ENCODE measurements at places on chromosomes 6 and 20.
A peak's percentile ranks its signal among the peaks of the same experiment; 100 is the strongest.

GRCh38 chr6:72864799-72865198 is 242.9 kb downstream of the KCNQ5 start:
- DNase-seq, result no peak

- DNase-seq, result no peak
Measured at GRCh38 chr6:42254505-42254904, 36.8 kb upstream of the MRPS10 start.

DNA sequence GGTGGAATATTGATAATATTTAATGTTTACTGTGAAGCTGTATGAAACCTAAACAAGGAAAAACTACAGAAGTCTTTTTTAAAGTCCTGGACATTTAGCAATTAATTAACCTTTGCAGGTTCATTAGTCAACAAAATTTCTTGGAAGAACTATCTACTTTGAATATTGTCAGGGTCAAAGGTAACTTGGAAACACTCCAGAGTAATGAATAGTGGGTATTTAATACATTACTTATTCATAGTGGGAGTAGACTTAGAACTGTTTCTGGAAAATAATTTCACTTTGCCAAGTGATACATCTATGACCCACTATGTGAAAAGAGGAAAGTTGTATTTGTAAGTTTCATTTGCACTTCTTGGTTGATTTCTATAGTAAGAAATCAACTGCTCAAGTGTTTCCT is 319.1 kb downstream of the TFAP2B start:
- DNase-seq, result no peak

DNA sequence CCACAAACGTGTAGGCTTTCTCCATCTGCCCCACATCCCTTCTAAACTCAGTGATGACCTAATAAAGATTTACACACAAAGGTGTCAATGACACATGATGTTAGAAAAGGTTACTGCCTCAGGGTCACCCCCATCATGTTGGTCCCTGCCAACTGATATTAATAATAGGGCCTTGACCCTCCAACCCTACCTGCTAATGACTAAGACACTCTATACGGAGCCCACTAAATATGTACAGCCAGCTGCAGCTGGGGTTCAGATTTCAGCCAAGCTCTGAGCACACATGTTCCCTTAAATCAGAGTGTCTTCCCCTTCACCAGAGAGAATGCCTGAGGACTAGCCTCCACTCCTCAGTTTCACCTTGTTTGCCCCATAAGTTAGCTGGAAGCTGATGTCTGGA is 67.4 kb upstream of the SNRPB2 start:
- DNase-seq, result no peak

GRCh38 chr6:142412658-142413057 is 110.9 kb downstream of the ADGRG6 start:
- DNase-seq, result no peak

- no peak for DNase-seq
Measured at GRCh38 chr20:46826343-46826984, 68.2 kb upstream of the EYA2 start.

- DNase-seq, result no peak
Measured at GRCh38 chr6:170147832-170148708, 142.8 kb downstream of the DLL1 start.

GRCh38 chr6:36660771-36661471 is 17.6 kb upstream of the CDKN1A start:
- DNase-seq, result peak; percentile 20

- DNase-seq, result no peak
Measured at GRCh38 chr6:75263401-75263750, 19.8 kb upstream of the COX7A2 start.

GRCh38 chr6:135271626-135272025 is 90.5 kb downstream of the MYB start:
- DNase-seq, result no peak

DNA sequence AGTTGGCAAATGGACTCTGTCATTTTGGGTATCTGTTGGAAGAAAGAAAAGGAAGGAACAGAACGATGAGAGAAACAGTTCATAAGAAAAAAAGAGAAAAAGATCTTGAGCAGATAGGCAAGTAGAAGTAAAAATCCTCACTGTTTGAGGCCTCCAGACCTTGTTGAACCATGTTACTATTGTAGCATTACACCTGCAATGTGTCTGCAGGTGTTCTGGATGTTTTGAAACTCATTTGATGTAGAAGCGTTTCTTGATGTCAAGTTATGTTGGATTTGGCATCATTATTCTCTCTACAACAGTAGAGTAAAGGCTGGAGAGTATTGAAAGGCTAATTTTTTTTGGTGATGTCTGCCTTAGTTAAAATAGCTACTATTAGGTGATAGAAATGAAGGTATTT is 108.7 kb downstream of the CARMIL1 start:
- DNase-seq, result no peak

DNA sequence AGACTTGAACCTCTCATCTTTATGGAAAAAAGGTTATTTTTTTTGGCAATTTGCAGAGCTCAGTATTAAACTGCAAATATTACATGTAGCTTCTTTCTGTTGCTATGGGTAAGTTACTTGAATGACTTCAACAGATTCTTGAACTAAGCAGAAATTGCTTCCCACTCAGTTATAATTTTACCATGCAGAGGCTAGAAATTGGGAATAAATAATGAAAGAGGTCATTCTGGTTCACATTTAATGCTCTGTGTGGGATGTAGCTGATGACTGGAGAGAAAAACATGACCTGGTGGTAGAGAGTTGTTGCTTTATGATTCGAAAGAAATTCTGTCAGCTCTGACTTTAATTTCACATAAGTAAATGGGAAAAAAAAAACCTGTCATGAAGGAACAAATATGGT is 16.8 kb upstream of the ADGB start:
- DNase-seq, result no peak

DNA sequence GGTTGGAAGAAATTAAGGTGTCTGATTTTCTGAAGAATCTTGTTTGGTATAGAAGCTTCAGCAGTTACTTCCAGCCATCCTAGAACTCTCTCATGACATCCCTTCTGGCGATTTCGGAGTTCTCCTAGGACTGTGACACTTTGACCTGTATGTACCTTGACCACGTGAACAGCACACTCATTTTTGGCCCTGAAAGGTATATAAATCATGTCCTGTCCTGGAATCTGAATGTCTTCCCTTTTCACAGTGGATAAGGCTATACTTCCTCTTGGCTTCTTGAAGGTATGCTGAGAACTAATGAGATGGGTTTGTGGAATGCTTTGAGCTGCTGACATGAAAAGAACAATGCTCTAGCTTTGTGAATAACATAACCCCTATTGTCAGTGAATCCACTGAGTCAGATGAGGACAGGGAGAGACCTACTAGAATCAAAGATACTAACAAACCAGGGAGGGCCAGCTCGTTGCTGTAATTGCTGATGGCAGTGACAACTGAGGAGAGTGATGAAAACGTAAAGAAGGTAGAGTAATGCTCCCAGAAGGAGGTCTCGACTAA is 6.0 kb upstream of the ZDHHC14 start:
- no peak for DNase-seq

GRCh38 chr6:141669141-141669540 is 463.6 kb upstream of the GJE1 start:
- DNase-seq, result no peak

- no peak for DNase-seq
Measured at GRCh38 chr6:30963641-30964040, 19.9 kb upstream of the MUC21 start.

DNA sequence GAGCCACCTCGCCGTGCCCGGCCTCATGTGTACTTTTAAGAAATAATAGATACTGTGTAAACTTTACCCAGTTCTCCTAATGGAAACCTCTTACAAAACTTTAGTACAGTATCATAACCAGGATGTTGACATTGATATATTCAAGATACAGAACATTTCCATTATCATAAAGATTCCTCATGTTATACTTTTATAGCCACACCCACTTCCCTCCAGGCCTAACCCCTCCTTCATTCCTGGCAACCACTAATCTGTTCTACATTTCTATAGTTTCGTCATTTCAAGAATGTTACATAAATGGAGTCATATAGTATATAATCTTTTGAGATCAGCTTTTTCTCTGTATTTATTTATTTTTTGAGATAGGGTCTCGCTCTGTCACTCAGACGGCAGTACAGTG is 52.6 kb upstream of the SALL4 start:
- DNase-seq, result no peak

GRCh38 chr20:48189181-48189580 is 403.9 kb upstream of the SULF2 start:
- no peak for DNase-seq

DNA sequence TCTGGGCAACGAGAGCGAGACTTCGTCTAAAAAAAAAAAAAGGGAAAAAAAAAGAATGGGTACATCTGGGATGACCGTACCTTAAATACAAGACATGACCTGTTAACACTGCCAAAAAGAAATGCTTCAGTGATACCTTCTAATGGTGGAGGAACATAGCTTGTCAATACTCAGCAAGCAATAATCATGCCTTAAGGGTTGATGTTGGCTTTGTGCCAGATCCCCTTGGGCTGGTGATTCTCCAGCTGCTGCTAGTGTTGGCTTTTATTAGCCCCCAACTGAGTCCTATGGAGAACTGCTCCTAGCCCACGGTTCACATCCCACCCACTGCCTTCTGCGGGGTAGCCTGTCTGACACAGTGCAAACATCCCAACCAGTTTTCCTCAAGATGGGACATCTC is 134.9 kb downstream of the PLCB1 start:
- DNase-seq, result no peak

DNA sequence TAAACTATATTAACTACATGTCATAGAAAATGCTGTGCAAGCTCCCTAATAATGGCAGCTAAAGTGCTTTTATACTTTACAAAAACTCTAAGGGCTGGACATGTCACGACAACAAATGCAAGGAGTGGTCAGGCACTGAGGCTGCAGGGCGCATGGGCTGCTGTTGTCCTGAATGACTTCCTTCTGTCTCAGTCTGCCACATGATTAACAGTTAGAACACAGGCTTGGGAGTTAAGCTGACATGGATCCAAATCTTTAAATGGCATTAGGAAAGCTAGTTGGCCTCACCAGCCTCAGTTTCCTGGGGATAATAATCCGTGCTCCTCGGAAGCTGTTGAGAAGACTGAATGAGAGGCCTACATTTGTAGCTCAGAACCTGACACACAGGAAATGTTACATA is 57.4 kb downstream of the PREP start:
- no peak for DNase-seq

GRCh38 chr6:147060636-147061035 is 143.6 kb upstream of the STXBP5 start:
- DNase-seq, result no peak

- DNase-seq, result no peak
Measured at GRCh38 chr6:15755526-15755925, 92.7 kb upstream of the DTNBP1 start.

- DNase-seq, result no peak
Measured at GRCh38 chr20:45019762-45020123, 53.4 kb downstream of the STK4 start.

DNA sequence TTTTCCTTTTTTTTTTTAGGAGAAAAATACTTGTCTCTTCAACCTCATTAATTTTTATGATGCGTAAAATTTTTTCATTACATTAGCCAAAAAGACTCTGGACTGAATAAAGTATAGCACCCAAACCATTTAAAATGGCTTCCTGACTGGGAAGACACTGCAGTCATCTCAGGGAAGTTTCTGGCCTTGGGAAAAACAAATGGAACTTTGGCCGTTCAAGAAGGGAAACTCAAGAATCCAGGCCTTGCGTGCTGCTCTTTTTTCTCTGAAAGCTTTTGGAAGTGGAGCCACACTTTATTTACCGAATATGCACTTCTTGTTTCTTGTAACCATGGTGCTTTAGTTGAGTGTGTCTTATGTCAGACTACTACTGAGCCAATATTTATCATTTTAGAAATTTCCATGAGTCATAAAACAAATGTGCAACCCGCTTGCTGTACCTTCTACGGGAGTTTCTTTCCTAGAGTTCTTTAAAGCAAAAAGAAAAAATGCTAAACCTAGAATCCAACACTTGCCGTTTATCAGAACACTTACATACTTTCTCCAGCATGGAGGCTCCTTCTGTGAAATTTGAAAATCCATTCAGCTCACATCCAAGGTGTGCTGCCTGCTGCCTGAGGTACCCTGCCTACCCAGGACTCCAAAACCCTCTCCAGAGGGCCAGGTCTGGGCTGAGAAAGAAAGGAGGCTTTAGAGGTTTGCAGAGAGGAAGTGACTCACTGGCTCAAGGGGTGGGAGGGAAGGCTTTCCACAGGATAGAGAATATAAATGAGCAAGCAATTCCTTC is 11.5 kb upstream of the DSTN start:
- no peak for DNase-seq

- DNase-seq, result peak; percentile 91
Measured at GRCh38 chr20:58651946-58652605, 993 bp downstream of the STX16 start.

DNA sequence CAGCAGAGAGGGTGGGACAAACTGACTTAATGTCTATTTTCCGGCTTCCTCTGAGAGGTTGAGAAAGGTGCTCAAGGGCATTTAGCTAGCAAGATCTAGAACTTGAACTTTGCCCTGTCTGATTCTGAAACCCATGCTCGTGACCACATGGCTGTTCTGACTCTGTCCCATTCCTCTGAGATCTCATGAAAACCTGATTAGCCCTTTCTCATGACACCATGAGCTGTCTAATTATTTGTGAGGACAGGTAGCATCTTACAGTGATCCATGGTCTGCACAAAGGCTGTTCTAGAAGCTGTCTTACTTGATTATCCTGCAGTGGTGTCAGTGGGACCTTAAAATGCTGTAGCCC is 89.6 kb upstream of the TOX2 start:
- no peak for DNase-seq

DNA sequence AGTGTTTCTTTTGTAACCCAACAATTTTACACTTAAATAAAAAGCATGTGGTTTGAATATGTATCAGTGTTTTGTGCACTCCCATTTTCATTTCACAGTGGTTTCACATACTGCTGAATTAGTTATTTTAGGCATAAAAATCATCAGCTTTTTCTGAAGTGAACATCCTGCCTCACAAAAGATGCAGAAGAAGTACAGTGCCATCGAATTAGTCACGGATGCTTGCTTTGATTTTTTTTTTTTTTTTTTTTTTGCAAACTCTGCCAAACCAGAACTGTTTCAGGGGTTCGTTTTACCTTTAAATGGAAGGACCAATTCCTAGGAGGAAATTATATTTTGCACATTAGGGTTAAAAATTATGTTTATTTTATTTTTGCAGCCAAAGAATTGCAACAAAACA is 158.6 kb downstream of the RPS12 start:
- DNase-seq, result no peak

GRCh38 chr6:135692426-135692825 is 159.1 kb upstream of the PDE7B start:
- no peak for DNase-seq

DNA sequence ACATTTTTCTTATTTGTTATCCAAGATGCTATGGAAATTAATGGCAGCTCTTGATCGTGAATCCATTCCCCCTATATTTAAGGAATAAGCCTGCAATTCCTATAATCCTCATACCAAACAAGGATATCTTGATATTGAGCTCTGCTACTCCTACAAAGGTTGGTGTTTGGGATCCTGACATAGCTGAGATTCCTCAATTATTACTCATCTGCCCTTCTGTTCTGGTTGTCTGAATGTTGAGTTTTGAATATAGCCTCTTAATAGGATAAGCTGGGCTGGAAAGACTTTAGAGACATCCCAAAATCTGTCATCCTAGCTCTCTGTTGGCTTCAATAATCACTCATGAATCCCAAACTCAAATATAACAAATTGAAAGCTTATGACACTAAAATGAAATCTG is 49.9 kb downstream of the CLIC5 start:
- DNase-seq, result no peak
